Mesendoderm (in vitro differentiated cells): ENCODE measurements at places on chromosomes 7 and 10.

GRCh38 chr7:114426382-114426781 is 11.8 kb downstream of the FOXP2 start:
- DNase-seq, result no peak

GRCh38 chr7:4744391-4745264 is 30.8 kb upstream of the AP5Z1 start:
- peak; percentile 98 for DNase-seq

- DNase-seq, result no peak
Measured at GRCh38 chr10:48511875-48512231, 93.0 kb downstream of the ARHGAP22 start.

GRCh38 chr10:94219829-94220228 is 142.9 kb downstream of the NOC3L start:
- DNase-seq, result no peak

DNA sequence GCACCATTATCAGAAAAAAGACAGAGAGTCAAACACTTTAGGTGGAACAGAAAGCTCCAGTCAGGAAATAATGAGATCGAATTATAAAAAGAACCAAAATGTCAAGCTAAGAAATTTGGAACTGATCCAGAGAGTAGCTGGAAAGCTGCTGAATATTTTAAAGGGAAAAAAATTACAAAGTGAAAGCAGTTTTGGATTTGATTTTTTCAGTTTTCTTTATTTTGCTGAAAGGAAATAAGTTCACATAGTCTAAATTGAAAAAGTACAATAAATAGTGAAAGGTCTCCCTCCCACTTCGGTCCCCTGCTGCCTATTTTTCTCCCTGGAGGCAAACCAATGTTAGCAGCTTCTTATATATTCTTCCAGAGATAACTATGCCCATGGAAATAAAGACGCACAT is 11.3 kb upstream of the TOMM7 start:
- no peak for DNase-seq

DNA sequence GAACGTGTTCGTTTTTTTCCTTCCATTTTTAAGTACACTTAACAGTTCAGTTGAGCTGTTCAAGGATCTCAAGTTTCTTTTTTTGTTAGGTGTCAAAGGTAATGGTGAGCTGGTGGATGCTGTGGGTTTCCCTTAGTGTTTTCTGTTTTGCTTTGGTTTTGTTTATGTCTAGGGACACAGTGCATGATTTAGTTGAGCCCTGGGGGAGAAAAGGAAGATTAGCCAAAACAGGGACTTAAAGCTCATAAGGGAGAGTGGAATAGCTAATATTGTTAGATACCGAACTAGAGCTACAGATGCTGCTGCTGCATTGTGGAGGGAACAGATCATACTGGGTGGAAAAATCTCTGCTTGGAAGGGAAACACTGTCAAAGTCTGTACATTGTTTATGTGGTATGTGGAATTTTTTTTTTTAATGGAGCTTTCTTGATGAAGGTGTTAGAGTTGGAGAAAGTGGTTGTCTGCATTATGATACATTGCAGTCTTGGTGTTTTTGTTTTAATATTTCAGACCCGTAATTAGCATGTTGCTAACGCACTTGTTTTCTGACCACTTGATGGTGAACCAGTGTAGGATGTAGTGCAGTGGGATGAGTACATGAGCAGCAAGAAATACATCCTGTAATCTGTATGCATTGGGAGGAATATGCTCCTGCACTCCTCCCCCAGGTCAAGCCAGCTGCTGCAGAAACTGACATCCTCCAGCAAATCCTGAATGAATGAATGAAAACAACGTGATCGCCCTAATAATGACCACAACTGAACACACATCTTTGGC is 2.1 kb downstream of the GLCCI1 start:
- DNase-seq, result no peak

DNA sequence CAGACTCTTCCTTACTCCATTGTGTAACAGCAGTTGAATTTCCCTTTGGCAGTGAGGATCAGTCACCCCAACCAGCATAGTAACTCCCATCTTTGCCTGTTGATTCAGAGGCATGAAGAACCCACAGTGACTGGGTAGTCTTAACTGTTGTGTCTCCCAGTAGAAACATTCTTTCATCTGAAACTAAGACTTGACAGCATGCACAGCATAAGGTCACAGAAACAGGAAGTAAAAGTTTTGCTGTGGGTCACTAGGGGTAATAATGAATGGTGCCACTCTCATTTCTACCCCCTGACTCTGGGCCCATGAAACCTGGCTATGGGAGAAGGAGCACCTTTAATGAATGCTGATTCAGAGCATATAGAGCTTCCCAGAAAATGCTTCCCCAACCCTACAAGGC is 8.3 kb upstream of the FRMPD2 start:
- DNase-seq, result no peak

DNA sequence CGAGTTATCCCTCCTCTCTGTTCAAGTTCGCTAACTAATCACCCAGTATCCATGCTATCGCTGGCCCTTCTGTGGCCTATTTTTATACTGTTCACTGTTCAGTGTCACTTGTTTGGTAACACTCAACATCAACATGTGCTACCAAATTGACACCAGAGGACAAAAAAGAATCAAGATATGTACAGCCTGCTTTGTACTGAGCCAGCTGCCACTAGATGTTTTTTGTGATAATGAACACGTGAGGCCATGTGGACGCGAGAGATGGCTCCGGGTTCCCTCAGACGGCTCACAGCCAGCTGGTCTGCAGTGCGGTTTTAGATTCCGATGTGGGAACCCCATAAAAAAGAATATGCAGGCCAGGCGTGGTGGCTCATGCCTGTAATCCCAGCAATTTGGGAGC is 21.2 kb downstream of the CAV1 start:
- DNase-seq, result no peak

DNA sequence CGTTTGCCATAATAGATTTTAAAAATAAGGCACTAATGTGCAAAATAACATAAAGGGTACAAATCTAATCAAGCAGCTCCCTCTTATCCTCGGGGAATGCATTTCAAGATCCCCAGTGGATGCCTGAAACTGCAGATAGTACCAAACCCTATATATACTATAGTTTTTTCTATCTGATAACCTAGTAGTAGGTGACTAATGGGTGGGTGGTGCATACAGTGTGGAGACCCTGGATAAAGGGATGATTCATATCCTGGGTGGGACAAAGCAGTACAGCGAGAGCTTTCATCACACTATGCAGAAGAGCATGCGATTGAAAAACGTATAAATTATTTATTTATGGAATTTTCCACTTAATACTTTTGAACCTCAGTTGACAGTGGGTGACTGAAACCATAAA is 464.5 kb downstream of the GRID1 start:
- no peak for DNase-seq

GRCh38 chr10:14009371-14010100 is 321.2 kb downstream of the FRMD4A start:
- DNase-seq, result no peak

- DNase-seq, result no peak
Measured at GRCh38 chr7:1604383-1604782, 34.6 kb upstream of the PSMG3 start.

DNA sequence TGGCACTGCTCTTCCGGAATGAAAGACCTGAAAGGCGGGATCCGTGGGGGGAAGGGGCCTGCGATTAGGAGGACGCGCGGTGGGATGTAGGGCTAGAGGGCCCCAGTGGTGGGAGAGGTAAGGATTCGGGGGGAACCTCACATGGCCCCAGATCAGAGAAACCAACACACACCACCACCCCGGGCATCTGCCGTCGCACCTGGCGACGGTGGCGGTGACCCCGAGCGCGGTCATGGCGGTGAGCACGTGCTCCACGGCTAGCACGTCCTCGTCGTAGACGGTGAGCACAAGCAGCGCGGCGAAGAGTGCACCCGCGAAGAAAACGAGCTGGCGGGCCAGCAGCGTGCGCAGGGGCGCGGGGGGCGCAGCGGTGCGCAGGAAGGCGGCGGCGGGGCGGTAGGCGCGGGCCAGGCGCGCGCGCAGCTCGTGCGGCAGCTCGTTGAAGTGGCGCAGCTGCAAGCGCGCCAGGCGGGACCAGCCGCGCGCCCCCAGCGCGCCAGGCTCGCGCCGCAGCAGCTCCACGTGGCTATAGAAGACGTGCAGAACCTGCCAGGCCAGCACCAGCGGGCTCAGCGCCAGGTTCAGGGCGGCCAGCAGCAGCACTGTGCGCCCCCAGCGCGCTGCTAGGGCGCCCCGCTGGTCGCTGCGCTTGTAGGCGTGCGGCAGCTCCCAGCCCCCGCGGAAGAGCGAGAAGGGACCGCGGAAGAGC is 5.7 kb downstream of the ATG9B start:
- peak; percentile 55 for DNase-seq

DNA sequence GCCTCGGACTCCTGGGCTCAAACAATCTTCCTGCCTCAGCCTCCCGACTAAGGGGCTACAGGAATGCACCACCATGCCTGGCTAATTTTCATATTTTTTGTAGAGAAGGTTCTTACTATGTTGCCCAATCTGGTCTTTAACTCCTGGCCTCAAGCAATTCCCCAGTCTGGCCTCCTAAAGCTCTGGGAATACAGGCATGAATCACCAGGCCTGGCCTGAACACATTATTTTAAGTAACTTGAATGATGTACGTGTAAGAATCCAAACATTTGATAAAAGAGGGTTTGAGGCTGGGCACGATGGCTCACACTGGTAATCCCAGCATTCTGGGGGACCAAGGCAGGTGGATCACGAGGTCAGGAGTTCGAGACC is 13.0 kb upstream of the BAMBI start:
- no peak for DNase-seq

- DNase-seq, result no peak
Measured at GRCh38 chr7:106070567-106071254, 41.4 kb downstream of the SYPL1 start.

DNA sequence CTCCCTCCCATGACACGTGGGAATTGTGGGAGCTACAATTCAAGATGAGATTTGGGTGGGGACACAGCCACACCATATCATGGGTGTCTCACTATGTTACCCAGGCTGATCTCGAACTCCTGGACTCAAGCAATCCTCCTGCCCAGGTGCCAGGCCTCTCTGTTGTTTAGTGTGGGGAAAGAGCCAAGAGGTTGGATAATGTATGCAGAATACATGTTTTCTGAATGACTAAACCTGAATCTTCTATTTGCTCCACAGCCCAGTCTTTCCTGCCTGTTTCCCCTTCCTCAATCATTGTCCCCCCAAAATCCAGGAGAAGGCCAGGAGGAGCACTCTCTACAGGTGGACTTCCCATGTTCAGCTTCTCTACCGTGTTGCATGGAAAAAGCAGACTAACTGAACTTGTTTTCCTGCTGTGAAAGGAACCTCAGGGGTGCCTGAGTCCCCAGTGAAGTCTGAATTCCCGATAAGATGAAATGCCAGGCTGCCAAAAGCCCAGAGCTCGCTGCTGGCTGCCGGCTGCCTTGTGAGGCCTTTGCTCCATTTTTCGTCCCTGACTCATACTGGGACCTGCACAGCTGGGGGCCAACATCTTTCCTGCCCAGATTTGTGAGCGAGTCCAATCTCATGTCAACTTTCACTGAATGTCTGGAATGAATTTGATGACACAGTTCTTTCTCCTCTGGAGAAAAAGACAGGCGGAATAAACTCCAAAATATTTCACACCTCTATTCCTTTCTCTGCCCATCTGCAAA is 588.0 kb downstream of the CALN1 start:
- peak; percentile 77 for DNase-seq

DNA sequence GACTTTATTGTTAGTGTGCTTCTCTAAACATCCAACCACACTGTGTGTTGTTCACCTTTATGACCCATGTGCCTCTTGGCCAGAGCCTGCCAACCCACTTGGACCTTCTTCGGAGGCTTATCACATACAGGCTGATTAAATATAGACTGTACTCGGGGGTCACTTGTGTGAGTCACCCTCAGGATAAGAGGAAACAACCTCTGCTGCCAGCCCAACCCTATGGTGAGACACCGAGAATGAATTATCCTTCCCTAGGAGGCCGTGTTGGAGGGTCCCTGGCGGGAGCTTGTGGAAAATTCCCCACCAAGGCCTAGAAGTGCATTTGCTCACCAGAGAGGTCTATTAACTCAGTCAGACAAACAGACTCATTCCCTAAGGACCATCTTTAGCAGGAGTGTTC is 63.0 kb downstream of the FAS start:
- DNase-seq, result no peak

DNA sequence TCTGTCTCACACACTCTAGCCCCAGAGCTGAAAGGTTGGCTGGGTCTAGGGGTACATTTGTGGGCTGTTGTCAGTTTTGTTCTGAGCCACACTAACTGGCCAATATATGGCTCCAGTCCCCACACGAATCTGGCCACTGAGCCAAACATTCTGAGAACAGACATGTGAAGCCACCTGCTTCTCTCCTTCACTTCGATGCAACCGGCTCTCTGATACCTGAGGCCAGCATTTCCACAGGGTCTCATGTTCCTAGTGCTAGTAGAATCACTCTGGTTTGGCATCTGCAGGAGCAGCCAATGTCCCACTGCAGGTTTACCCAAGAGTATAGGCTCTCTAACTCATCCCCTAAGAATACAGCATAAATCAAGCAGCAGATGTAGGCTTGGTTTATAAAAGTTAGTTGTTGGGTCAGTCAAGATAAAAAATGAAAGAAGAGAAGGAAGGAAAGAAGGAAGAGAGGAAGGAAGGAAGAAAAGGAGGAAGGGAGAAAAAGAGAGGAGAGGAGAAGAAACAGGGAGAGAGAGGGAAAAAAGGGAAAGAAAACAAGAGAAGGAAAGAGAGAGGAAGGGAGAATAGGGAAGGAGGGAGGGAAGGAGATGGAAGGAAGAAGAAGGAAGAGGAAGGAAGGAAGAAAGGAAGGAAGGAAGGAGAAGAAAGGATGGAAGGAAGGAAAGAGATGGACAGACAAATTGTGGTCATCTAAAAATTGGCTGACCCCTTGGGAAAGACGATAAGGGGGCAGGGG is 75.1 kb downstream of the STRA8 start:
- DNase-seq, result no peak
